SHP77 (cell line): ENCODE measurements at places on chromosomes 2 and 18.
A peak's percentile ranks its signal among the peaks of the same experiment; 100 is the strongest.

GRCh38 chr2:120821446-120822160, 85.9 kb downstream of the GLI2 start:
- no peak for DNase-seq

DNA sequence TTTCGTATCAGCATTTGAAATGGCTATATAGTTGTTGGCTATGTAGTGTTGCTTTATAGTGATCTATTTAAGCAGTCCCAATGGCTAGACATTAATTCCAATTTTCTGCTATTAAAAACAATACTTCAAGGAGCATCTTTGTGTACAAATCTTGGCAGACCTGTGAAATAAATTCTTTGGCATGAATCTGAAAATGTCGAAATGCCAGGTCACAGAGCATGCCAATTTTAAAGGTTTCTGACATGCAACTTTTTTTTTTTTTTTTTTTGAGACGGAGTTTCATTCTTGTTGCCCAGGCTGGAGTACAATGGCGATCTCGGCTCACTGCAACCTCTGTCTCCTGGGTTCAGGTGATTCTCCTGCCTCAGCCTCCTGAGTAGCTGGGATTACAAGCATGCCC, 26.8 kb upstream of the CABLES1 start:
- no peak for DNase-seq

GRCh38 chr2:11898576-11898975, 152.1 kb downstream of the LPIN1 start:
- DNase-seq: no peak

DNA sequence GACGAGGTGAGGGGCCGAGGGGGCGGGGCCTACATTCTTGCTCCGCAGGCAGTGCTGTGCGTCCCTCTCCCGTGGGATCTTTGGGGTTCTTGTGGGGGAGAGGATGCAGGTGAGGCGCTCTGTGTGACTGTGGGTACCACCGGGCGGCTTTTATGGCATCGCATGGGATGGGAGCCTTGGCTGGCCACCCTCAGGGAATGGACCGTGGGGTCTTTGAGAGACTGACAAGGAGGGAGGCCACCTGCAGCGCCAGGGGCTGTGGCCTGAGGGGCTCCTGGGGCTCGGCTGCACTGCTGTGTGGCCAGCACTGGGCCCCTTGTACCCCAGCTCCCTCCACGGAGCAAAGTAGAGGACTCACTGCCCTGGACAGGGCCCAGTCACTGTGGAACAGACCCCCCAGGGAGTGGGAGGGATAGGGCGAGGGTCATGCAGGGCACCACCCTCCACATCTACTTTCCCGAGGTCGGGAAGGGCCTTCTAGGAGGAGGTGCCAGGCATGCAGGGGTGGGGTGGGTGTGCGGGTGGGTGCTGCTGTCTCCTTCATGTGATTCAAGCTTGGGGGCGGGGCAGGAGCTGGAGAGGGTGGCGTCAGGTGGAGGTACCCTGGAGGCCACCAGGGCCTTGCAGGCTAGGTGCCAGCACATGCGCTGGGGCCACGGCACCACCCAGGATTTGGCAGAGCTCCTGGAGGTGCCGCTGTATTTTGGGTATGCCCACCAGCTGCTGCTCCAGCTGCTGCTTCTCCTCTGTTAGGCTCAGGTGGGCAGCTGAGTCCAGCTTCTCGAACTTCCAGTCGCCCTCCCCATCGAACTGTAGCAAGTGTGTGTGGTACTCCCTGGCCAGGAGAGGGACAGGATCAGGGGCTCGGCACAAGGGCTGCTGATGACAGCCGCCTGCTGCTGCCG, 1072.4 kb downstream of the RPIA start:
- DNase-seq: no peak

- no peak for DNase-seq
Measured at GRCh38 chr2:199955007-199955338, 318 bp downstream of the TYW5 start.

DNA sequence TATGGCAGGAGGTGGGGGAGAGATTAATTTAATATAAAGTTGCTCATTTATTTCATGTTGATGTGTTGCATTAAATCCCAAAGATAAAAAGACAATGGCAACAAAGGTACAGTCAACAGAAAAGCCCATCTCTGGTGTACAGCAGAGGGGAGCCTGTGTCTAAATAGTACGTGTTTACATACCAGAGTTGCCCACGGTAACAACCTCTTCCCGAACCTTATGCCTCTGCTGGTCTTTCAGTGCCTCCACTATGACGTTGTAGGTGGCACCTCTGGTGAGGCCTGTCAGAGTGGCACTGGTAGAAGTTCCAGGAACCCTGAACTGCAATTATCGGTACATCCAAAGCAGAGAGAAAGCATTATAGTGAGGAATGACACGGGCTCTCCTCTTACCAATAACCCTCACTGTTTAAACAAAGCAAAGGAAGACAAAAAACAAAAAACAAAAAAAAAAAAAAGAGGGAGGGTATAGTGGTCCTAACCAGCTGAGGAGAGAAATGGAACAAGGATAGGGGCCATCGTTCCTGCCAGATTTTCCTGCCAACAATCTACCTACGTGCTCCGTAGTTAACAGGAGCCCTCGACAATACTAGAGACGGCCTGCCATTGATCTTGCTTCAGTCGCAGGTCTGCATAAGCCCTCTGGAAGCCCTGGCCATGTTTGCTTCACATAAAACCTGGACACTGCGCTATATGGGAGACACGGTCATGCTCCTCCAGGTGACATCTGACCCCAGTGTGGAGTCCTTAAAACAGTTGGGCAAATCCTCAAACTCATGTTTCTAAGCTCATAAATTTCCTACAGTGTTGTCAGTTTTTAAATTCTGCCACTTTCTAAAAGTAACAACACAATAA, 58.5 kb downstream of the ATIC start:
- DNase-seq: no peak

DNA sequence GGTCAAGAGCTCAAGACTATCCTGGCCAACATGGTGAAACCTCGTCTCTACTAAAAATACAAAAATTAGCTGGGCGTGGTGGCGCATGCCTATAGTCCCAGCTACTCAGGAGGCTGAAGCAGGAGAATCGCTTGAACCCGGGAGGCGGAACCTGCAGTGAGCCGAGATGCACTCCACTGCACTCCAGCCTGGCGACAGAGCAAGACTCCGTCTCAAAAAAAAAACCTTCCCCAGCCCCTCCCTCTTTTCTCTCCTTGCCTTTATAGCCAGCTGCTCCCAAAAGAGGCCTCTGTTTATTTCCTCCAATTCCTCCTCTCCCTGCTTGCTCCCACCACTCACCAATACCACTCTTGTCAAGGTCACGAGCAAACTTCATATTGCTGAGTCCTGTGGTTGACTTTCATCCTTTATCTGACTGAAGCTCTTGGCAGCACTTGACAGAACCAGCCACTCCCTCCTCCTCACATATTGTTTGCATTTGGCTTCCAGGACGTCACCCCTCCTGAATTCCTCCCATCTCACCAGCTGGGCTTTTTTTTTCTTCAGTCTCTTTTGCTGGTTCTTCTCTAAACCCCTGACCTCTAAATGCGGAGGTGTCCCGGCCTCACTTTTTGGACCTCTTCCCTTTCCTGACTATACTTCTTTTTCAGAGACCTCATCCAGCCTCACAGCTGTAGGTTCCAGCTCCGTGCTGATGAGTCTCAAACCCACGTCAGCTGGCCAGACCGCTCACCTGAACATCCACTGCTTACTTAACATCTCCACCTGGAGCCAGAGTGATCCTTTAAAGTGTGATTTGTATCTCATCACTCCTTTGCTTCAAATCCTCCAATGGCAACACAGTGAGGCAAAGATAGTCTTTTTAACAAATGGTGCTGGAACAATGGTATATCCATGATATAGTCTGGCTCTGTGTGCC, 84.6 kb upstream of the CAB39 start:
- DNase-seq: no peak

DNA sequence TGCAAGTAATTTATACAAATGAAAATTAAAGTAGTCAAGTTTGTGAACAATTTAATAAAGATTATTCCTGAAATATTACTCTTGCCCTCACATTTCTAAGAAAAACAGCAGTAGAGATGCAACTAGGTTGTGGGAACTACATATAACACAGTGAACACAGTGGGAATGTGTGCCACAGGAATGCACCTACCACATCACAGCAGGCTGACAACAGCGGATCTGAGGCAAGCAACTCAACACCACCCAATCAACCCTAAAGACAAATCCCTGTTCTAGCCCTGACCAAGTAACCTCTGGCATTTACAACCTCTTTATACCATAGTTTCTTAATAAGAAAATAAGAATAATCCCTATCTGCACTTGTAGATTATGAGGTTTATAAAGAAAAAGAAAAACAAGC, 23.4 kb downstream of the MBOAT2 start:
- no peak for DNase-seq

GRCh38 chr2:207311316-207312005, 145.7 kb upstream of the KLF7 start:
- DNase-seq: peak; percentile 63

- no peak for DNase-seq
Measured at GRCh38 chr2:236840215-236840614, 245.5 kb upstream of the COPS8 start.

DNA sequence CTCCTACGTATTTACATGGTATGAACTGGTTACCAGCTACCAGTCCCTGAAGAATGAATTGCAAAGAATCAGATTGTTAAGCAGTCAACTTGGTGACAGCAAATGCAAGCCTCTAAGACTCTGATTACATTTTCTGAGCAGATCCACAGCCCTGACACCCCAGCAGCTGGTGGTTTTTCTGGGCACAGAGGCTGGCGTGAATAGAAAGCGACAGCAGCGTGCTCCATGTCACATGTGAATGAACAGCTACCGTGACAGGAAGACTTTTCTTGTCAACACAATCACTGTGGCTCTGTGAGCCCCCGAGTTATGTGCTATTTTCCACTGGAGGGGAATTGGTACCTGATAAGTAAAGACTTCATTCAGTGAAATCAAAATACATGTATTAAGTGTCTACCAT, 93.2 kb upstream of the CBLN2 start:
- no peak for DNase-seq

- no peak for DNase-seq
Measured at GRCh38 chr2:151191001-151191400, 70.7 kb downstream of the RBM43 start.

- DNase-seq: no peak
Measured at GRCh38 chr2:55160422-55160821, 71.7 kb downstream of the CLHC1 start.

- no peak for DNase-seq
Measured at GRCh38 chr18:75045272-75045671, 163.7 kb downstream of the PTGR3 start.

DNA sequence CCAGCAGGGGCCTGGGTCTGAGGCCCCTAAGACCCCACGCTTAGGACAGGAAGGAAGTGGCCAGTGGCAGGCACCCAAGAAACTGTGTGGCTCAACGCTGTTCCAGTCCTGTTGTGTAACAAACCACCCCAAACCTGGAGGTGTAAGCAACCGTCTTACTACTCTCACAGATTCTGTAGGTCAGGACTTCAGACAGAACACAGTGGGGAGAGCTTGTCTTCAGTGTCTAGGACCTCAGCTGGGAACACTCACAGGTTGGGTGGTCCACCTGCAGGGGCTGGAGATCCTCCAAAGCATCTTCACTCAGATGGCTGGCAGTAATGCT, 123.0 kb downstream of the KLHL29 start:
- DNase-seq: no peak

DNA sequence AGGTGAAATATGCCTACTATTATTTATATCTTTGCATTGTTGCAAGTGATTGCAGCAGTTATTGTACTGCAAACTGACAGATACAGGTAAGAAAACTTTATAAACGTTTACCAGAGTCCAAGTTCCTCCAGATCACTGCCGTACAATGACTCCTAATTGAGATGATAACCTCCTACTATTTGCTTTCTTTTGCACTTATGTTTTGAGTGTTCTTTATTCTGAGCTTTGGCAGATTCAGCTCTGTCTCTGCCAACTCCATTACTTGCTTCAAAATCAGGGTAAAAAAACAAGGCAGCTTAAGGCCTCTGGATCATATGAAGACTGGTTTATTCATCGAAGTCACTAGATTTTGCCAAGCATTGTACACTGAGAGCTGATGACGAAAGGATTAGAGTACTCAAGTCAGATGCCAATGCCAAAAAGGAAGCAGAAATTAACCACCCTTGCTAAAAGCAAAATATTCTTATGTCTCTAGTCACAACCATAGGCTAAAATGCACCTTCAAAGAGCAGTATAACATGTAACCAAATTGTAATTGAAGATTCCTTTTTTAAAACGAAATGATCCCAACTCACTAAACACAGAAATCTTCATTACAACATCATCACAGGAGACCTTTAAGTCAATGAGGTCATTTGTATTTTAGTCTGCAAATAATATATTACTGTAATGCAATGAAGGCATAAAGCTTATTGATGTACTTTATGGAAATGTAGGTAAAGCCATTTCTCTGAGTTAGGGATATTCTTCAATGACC, 10.5 kb upstream of the IKZF2 start:
- no peak for DNase-seq

DNA sequence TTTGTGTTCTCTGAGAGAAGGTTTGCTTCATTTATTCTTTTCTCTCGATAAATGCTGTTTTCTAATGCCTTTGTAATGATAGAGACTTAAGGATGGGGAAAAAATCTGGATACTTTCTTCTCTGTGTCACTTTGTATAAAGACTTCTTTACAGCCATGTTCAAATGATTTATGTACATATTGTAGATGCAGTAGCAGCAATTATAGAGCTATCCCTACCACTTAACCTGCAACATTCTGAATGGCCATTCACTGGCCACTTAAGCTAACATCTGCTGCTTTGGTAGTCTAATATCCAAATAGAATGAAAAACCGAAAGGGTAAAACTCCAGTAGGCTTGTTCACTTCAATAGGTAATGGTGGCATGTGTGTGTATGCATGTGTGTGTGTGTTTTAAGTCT, 97.8 kb downstream of the CSRNP3 start:
- peak; percentile 21 for DNase-seq

DNA sequence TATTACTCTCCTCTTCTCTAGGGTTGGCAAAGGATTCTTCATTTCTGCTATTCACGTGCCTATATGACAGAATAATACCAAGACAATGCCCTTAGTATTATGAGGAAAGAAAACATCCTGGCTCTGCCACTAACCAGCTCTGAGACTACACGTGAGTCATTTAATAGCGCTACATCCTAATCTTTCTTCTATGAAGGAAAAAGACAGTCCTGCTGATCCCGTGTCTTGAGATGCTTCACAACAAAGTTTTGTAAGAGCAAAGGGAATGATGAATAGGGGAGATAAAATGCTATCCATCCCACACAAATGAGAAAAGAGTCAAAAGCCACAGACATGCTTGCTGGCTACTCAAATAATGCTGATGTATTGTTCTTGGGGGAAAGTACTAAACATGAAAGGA, 152.8 kb downstream of the PID1 start:
- no peak for DNase-seq

GRCh38 chr2:102451968-102452367, 21.1 kb upstream of the SLC9A4 start:
- DNase-seq: no peak

- DNase-seq: no peak
Measured at GRCh38 chr2:27021253-27022049, 11.3 kb upstream of the TMEM214 start.

GRCh38 chr2:43438342-43438741, 157.5 kb downstream of the THADA start:
- DNase-seq: no peak

- DNase-seq: no peak
Measured at GRCh38 chr2:183214680-183215079, 90.4 kb downstream of the NUP35 start.
